ENCODE measurements at places on chromosomes 2 and 18.

GRCh38 chr18:74651327-74652128 is 53.9 kb downstream of the ZNF407 start:
- no peak for DNase-seq

- peak; percentile 8 for DNase-seq
Measured at GRCh38 chr2:25385910-25386309, 44.2 kb upstream of the DNMT3A start.

GRCh38 chr2:2941205-2941604 is 436.4 kb downstream of the EIPR1 start:
- peak; percentile 90 for DNase-seq

- no peak for DNase-seq
Measured at GRCh38 chr18:55897091-55897689, 309.2 kb upstream of the TCF4 start.

DNA sequence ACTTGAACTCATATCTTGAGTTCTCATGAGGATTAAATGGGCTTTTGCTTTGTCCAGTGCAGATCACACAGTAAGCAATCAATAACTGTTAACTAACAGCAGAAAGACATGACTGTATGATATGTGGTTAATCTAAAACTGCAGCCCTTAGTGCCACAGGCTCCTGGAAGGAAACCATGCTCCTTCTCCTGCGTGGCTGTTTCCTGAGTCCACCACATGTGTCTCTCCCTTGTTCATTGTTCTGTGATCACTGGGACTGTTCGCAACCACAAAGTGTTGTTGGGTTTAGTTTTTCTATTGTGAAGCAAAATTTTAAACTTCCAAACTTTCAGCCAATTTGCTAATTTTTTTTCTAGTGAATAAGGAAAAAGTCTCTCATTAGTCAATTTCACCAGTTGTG is 130.9 kb upstream of the PTPRM start:
- DNase-seq = no peak

GRCh38 chr2:128777196-128778035 is 458.7 kb upstream of the HS6ST1 start:
- DNase-seq = no peak

DNA sequence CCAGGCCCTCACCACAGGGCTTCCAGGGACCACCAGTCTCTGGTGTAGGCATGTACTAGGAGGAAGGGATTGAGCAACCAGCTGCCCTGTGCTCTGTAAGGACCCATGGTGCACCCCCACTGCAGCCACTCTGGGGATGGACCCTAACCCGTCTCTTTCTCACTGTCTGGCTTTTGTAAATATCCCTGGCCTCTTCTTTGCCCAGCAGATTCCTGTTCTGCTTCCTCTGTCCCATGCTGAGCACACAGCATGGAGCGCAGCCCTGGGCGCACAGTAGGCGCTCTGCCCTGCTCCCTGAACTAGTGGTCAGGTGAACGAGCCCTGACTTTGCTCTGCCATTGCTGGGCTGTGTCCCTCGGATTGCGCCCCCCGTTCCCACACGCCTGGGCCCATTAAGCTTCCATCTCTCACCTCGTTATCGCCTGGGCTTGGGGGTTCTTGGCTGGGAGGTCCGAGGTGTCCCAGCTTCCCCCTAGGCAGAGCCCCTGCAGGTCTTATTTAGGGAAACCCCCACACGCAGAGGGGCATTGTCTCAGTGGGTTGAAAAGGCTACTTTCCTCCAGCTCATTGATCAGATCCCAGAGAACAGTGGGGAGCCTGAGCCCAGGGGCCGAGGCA is 162.1 kb downstream of the MYCN start:
- DNase-seq = no peak

DNA sequence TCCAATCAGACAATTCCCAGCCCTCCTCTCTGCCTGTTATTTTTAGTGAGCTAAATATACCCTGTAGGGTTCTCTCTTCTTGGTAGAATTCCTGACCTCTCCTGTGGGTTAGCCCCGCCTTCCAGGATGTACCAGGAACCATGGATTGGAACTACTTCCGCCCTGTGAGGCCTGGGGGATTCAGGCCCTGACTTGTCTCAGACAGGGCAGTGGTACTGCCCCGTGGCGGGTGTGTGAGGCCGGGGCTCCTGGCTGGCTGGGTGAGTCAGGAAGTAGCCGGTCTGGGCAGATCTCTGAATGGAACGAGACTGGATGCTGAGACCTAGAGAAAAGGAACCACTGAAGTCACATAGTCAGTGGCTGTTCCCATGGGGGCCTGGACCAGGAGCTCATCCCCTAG is 50.5 kb downstream of the DYSF start:
- DNase-seq = no peak

DNA sequence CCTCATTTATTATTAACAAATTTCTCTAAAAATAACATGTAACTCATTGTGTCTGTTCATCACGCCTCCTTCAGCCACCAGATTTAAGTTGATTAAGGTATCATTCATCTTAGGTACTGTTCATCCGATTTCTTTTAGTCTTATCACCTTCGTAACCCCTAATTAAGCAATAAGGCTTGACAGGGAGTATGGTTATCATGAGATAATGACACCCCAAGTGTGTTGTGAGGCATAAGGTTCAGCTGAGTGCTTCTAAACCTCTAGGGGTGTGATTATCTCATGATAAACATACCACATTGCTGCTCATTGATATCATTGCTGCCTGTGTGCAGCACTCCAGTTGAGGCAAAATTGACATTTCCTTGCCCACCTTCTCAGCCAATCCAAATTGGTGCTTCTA is 158.9 kb upstream of the BOD1L2 start:
- no peak for DNase-seq

DNA sequence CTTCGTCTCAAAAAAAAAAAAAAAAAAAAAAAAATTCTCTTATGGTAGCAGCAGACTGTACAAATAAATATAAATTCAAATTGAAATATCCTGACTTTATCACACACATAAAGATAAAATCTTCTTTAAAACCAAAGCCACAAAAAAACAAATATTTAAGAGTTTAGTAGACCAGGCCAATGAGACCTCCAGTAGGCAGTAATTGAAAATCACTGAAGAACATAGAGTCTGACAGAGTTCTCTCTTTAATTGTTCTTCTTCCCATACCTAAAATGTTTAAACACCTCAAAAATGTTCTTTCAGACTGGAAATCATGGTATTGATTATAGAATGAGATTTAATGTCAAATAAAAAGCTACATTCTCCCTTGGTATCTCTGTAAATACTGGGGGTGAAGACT is 20.8 kb downstream of the PRPF40A start:
- DNase-seq = no peak

DNA sequence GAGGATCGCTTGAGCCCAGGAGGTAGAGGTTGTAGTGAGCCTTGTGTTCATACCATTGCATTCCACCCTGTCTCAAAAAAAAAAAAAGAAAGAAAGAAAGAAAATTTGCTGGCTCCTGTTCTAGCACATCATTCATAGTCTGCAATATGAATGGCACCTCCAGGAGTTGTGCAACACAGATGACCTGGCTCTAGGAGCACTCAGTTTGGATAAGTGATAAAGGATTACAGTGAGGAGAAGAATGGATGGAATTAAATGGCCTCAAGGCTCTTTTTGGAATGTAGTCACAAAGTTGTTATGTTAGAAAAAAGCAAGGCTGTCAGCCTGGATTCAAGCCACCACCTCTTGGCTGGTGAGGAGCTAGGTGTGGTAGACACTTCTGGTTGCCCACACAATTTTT is 21.5 kb upstream of the SPRED2 start:
- no peak for DNase-seq

DNA sequence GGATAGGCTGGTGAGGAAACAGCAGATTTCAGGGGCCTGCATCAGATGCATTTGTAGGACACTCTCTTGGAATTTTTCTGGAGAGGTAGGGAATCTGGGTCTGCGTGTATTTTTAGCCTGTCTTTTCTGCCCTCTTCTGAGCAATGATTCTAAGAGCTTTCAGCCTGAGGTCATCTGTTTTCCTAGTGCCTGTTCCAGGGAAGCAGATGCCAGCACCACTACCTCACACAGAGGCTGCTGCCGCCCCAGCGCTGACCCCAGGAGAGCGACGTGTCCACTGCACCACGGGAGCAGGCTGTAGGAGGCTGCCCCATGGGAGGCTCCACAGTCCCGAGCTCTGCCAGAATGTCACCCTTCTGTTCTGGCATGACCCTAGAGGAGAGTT is 316.5 kb downstream of the CYP26B1 start:
- no peak for DNase-seq

GRCh38 chr2:10957391-10957790 is 45.7 kb downstream of the KCNF1 start:
- DNase-seq = no peak

GRCh38 chr2:25320077-25320476 is 21.6 kb downstream of the DNMT3A start:
- no peak for DNase-seq

- DNase-seq = peak; percentile 76
Measured at GRCh38 chr18:12287684-12288402, 20.2 kb upstream of the TUBB6 start.

GRCh38 chr2:193349642-193350041 is 1154.9 kb upstream of the TMEFF2 start:
- no peak for DNase-seq

GRCh38 chr2:239370876-239371725 is 29.7 kb downstream of the HDAC4 start:
- DNase-seq = no peak

GRCh38 chr2:46498681-46499080 is 19.3 kb downstream of the TMEM247 start:
- no peak for DNase-seq
